Ascending aorta (tissue), 2 donors: ENCODE measurements at places on chromosomes 11 and 22.

DNA sequence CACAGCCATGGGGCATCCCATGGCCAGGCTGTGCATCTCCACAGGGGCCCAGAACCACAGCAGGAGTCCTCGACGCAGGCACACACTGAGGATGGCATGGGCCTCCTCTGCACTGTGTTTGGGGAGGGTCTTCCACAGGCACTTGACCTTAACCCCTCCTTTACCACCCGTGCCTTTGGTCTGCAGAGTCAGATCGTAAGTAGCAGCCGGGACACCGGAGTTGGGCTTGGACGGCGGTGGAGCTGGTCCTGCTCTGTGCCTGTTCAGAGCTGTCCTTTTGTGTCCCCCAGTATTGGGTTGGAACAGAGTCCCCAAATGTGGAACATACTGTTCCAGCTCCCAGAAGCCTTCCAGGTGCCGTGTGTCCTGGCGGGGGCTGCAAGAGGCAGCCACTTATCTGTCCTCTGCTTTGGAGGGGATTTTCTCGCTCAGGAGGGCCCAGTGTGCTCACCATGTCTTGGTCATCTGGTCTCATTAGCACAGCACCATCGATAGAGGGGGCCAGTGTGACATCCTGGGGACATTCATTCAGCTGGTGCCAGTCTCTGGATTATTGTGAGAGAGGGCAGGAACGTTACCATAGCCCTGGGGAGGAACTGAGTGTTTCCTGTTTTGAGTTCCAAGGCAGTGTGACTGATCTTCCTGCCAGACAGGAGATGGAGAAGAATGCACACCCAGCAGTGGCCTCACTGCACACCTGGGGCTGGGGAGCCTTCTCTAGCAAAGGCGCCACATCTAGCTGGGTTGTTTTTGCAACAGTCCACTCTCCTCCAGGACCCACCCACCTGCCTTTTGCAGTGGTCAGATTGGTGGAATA is 12.4 kb downstream of the CRELD2 start:
- no peaks in the 10 kb centered on the region for H3K36me3 ChIP-seq
- peak; percentile 51 for DNase-seq
- H3K4me1 ChIP-seq, result peaks cover 8% of the 10 kb centered on the region

- no peaks in the 10 kb centered on the region for H3K4me1 ChIP-seq
- no peak overlapping the region for H3K27ac ChIP-seq
- no peak for DNase-seq
- H3K4me3 ChIP-seq, result no peak overlapping the region
- H3K27me3 ChIP-seq, result no peaks in the 10 kb centered on the region
- H3K36me3 ChIP-seq, result no peaks in the 10 kb centered on the region
Measured at GRCh38 chr11:1807264-1807995, 27.4 kb upstream of the SYT8 start.

DNA sequence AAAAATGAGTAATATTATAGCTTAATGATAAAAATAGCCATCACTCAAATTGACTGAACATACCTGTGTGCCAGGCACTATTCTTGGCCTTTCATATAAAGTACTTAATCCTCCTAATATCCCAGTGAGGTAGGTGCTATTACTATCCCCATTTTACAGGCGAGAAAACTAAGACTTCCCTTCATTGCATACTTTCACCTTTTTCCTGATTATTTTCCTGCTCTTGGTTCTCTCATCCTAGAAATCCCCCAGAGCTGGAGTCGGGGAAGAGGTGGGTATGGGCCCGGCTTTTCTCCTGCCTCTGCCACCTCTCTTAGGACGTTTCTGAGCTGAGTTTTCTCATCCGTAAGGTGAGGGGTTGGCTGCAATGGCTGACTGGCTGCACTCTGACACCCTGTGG is 2.2 kb downstream of the NPTXR start:
- H3K4me3 ChIP-seq, result peak overlapping the region; percentile 94
- H3K4me1 ChIP-seq, result no peaks in the 10 kb centered on the region
- H3K27me3 ChIP-seq, result no peaks in the 10 kb centered on the region
- no peaks in the 10 kb centered on the region for H3K36me3 ChIP-seq

DNA sequence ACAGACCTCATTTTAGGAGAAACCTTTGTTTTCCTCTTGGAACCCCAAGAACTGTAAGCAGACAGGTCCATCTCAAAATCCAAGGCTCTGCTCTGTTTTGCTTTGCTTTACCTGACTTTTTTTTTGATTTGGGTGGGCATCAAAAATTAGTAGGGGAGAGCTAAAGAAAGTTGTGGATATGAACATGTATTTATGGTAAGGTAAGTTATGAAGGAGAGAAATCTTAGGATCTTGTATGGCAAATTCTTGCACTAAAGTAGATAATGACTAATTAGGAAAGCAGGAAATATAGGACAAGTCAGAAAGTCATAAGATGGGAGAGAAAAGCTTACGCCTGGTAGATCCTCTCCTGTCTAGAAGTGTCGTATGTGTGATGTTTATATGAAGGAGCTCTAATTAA is 116.1 kb upstream of the VPREB1 start:
- no peak for DNase-seq
- no peak overlapping the region for H3K4me3 ChIP-seq
- no peaks in the 10 kb centered on the region for H3K27me3 ChIP-seq
- H3K36me3 ChIP-seq, result no peaks in the 10 kb centered on the region
- H3K4me1 ChIP-seq, result no peaks in the 10 kb centered on the region

- H3K4me1 ChIP-seq, result no peaks in the 10 kb centered on the region
- no peaks in the 10 kb centered on the region for H3K36me3 ChIP-seq
- H3K27me3 ChIP-seq, result no peaks in the 10 kb centered on the region
- no peak overlapping the region for H3K4me3 ChIP-seq
- H3K27ac ChIP-seq, result no peak overlapping the region
Measured at GRCh38 chr11:68146010-68146540, 24.9 kb upstream of the CHKA start.

- H3K27me3 ChIP-seq, result no peaks in the 10 kb centered on the region
- peaks cover 7% of the 10 kb centered on the region for H3K4me1 ChIP-seq
- no peaks in the 10 kb centered on the region for H3K36me3 ChIP-seq
- H3K27ac ChIP-seq, result peak overlapping the region; percentile 66
- no peak for DNase-seq
Measured at GRCh38 chr11:10379871-10380568, 75.0 kb upstream of the AMPD3 start.

GRCh38 chr22:46965555-46966494 is 203.4 kb downstream of the TBC1D22A start:
- H3K27me3 ChIP-seq, result no peaks in the 10 kb centered on the region
- no peak for DNase-seq
- H3K4me3 ChIP-seq, result no peak overlapping the region

GRCh38 chr11:65793625-65794400 is 7.0 kb downstream of the OVOL1 start:
- no peaks in the 10 kb centered on the region for H3K36me3 ChIP-seq
- H3K27ac ChIP-seq, result no peak overlapping the region
- H3K27me3 ChIP-seq, result no peaks in the 10 kb centered on the region

DNA sequence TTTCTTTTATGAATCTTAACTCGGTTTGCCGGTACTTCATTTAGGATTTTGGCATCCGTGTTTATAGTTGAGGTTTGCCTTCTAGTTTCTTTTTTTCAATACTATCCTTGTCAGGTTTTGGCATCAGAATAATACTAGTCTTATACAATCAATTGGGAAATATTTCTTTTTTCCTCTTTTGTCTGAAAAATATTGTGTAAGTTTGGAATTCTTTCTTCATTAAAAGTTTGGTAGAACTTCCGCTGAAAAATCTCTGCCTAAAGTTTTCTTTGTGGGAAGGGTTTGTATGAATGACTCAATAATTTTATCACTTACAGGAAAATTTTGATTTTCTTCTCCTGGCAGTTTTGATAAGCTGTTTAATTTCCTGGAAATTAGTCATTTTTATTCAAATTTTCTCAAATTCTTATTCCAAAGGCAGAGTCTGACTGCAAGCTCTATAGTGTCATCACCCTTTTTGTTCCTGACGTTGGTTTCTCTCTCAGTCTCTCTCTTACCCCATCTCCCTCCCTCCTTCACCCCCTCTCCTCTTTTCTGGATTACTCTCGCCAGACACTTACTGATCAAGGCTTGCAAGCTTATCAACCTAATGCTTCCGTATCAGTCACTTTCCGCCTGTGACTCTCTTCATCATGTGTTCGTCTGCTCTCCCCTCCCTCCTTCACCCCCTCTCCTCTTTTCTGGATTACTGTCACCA is 555.7 kb downstream of the TBC1D22A start:
- H3K27me3 ChIP-seq, result no peaks in the 10 kb centered on the region
- no peaks in the 10 kb centered on the region for H3K36me3 ChIP-seq
- H3K27ac ChIP-seq, result no peak overlapping the region
- no peaks in the 10 kb centered on the region for H3K4me1 ChIP-seq
- no peak overlapping the region for H3K4me3 ChIP-seq
- no peak for DNase-seq

- H3K4me1 ChIP-seq, result no peaks in the 10 kb centered on the region
- no peaks in the 10 kb centered on the region for H3K27me3 ChIP-seq
- no peaks in the 10 kb centered on the region for H3K36me3 ChIP-seq
- H3K27ac ChIP-seq, result no peak overlapping the region
- no peak for DNase-seq
- no peak overlapping the region for H3K4me3 ChIP-seq
Measured at GRCh38 chr11:19091366-19091765, 25.6 kb upstream of the ZDHHC13 start.

- no peak overlapping the region for H3K27ac ChIP-seq
- DNase-seq, result no peak
- no peaks in the 10 kb centered on the region for H3K4me1 ChIP-seq
- no peaks in the 10 kb centered on the region for H3K36me3 ChIP-seq
- H3K4me3 ChIP-seq, result no peak overlapping the region
Measured at GRCh38 chr11:110828086-110828485, 115.8 kb upstream of the ARHGAP20 start.

- H3K27ac ChIP-seq, result no peak overlapping the region
- H3K36me3 ChIP-seq, result no peaks in the 10 kb centered on the region
- H3K27me3 ChIP-seq, result no peaks in the 10 kb centered on the region
Measured at GRCh38 chr11:128563942-128564641, 23.3 kb downstream of the ETS1 start.
